Right kidney (tissue), 9 donors: ENCODE measurements at places on chromosomes 12 and 14.

DNA sequence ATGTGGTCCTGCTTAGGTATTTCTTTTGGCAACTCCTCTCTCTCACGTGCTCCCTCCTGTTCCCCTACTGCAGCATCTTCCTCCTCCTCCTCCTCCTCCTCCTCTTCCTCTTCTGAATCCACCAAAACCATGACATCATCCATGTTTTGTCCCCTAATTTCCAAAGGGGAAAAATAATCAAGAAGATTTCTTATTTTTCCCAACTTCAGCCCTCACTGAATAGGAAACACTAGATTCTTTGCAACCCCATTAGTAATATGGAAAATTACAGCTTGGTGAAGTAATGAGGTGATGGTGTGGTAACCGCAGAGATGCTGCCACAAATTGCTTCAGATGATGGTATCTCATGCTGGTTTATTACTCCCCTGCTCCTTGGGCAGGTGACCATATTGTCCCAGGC, 7.5 kb upstream of the WSB2 start:
- DNase-seq = no peak

DNA sequence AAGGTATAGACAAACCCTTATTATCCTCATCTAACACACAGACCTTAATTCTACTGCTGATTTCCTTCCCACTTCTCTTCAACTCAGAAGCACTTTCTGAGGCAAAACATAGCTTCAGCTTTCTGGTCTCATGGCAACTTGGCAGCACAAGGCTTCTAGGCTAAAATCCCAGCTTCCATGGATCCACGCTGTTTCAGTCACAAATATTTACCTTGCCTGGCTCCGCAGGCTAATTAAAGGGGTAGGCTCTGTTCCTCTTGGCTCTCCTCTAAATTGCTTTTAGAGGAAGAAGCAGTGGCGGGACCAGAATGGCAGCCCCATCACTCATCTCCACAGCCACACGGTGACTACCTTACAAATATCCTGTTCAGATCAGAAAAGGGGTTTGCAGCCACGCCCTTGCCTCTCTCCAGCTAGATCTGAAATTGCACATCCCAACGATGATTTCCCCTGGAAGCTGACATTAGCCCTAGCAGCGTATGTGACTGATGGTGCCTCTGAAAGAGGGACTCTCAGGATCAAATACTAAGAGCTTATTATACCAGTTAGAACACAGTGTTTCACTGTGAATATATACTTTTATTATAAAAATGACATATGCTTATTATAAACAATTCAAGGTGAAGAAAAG, 221.5 kb upstream of the NUDT4 start:
- no peak for DNase-seq

DNA sequence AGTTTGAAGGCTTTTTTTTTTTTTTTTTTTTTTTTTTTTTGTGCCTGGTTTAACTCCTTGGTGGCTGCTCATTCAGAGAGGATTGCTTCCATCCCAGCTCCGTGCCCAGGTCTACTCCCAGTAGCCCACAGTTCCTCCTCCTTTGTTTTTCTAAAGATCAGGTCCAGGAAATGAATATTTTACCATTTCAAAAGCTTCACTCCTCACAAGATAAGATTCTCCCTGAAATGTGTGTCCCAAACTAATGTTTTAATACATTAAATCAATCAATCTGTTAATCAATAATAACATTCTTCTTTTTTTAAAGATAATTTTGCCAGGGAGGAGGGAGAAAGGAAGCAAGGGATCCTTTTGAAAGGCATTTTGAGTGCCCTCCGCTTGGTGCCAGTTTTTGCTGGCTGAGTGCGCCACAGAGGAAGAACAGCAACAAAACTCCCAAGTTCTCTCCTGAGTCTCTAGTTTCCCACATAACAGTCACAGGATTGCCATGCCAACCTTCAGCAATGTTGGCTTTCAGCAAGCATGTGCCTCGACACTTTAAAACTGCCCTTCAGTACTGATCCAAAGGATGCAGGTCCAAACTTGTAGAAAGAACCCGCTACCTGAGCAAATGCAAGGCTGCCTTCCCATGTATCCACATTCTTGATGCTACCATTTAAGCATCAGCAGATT, 99.2 kb downstream of the RMST start:
- DNase-seq = no peak

DNA sequence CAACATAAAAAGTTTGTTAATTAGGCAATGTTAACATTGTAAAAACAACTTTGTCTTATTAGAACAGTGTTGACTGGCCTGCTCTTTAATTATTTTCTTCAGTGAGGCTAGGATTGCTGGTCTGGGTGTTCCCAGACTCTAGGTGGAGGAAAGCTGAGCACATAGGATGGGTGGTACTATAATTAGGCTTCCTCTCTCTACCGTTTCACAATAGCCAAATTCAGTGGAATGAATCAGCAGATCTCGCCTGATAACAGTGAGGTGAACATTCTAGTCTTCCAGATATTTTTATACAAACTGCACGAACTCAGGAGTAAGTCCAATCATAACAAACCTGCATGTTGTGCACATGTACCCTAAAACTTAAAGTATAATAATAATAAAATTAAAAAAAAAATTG, 11.9 kb downstream of the PTGDR start:
- DNase-seq = no peak

- DNase-seq = no peak
Measured at GRCh38 chr12:92136026-92136730, 9.5 kb downstream of the BTG1 start.

- DNase-seq = peak; percentile 30
Measured at GRCh38 chr12:11553871-11554533, 95.5 kb upstream of the ETV6 start.

- no peak for DNase-seq
Measured at GRCh38 chr12:14264778-14265177, 100.7 kb upstream of the ATF7IP start.

- DNase-seq = no peak
Measured at GRCh38 chr14:26917086-26917485, 319.3 kb upstream of the NOVA1 start.

DNA sequence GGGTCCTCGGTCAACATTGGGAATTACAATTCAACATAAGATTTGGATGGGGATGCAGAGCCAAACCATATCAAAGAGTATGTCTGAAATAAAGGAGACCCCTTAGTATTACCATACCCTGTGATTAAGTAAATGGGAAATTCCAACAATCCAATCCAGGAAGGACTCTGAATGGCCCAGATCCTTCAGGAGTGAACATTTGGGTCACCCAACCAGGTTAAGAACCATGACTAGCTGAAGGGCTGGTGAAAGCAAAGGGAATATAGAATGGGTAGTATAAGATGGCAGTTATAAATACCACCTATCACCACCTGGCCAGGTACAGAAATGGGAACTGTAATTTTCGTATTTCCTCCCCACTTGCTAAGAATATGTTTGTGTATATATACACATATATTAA, 114.4 kb upstream of the CCDC196 start:
- DNase-seq = no peak

DNA sequence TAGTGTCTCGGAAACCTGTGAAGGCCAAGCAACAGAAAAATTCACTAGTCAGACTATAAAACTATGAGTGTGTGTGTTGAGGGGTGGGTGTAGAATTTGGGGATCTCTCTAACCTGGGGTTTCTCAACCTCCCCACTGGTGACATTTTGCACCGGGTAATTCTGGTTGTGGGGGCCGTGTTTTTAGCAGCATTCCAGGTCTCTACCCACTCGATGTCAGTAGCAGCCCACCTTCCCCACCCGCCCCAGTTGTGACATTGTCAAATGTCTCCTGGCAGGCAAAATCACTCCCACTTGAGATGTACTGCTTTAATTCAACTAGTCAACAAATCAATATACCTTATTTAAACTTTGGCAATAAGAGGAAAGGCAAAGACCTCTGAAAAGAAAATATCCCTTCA, 4.1 kb downstream of the GCN1 start:
- DNase-seq = no peak

DNA sequence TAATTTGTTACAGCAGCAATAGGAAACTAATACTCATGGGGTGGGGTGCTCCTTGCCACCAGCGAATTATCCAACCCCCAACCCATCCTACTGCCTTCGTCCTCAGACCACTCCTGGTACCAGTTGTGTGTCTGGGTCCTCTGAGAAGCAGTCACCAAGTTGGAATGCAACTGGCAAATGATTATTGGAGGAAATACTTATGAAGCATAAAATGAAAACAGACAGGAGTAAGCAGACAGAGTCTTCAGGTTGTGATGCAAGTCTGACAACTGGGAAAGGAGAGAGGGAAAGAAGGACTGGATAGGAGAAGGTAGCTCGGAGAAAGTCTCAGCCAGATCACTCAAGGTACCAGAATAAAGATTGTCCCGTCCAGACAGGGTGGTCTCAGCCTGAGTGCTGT, 181.1 kb upstream of the ARID2 start:
- no peak for DNase-seq

DNA sequence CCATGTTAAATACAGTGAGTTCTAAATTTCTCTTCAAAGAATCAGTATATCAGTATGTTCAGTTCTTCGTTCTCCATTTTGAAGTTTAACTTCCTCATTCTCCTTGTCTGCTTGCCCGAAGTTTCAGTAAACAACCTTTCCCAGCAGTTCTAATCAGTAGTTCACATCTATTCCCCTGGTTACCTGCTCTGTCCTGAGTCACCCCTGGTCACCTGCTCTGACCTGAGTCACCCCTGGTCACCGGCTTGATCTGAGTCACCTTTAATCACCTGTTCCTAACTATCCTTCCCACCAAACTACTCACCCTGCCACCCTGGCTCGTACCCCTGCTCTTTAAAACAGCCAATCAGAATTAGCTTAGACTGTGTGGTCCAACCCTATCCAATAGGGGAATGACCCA, 9.4 kb upstream of the OR10G3 start:
- DNase-seq = no peak

DNA sequence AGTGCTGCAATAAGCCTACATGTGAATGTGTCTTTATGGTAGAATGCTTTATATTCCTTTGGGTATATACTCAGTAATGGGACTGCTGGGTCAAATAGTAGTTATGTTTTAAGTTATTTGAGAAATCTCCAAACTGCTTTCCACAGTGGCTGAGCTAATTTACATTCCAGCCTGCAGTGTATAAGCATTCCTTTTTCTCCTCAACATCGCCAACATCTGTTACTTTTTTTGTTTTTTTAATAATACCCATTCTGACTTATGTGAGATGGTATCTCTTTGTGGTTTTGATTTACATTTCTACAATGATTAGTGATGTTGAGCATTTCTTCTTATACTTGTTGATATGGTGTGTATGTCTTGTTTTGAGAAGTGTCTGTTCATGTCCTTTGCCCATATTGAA, 1186.2 kb downstream of the BCL11B start:
- DNase-seq = no peak

DNA sequence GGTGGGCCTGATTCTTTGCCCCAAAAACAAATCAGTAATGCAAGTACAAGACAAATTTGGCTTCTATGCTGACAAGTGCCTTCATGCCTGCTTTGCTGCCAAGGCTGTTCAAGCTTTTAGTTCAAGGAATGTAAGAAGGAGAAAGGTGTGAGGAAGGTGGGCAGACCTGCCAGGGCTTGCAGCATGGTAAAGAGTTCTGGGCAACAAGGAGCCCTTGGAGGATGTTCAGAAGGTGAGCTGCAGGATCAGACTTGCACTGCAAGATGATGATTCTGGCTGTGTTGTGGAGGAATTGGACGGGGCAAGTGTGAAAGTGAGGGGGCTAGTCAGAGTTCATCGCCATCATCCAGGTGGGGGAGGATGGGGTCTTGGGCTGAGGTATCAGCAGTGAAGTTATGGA, 167.9 kb downstream of the NUAK1 start:
- DNase-seq = no peak

- no peak for DNase-seq
Measured at GRCh38 chr14:99703381-99703780, 19.3 kb downstream of the CYP46A1 start.

- peak; percentile 84 for DNase-seq
Measured at GRCh38 chr12:44876544-44877410, 662 bp upstream of the NELL2 start.

DNA sequence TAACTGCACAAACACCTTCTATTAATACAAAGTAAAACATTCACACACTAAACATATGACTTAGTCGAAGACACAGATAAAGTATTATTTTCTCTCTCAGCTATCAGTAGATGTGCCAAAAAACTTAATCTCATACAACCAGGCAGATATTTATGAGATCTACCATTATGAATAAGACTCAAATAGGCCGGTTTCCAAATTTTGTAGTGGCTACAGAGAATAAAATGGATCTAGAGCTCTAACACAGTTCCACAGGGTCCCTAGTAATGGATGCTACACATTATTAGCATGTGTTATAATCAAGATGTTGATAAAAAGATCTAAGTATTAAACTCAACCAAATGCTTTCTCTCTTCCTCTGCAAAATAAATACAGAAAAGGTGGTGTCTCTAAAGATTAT, 10.4 kb downstream of the SAV1 start:
- DNase-seq = no peak

GRCh38 chr12:60205500-60205899, 609.7 kb downstream of the SLC16A7 start:
- DNase-seq = no peak

- DNase-seq = no peak
Measured at GRCh38 chr14:99137001-99137700, 134.8 kb downstream of the BCL11B start.

GRCh38 chr14:73240816-73241480, 3.6 kb downstream of the PAPLN start:
- no peak for DNase-seq

- DNase-seq = no peak
Measured at GRCh38 chr12:27299102-27299501, 33.5 kb upstream of the BMAL2 start.

DNA sequence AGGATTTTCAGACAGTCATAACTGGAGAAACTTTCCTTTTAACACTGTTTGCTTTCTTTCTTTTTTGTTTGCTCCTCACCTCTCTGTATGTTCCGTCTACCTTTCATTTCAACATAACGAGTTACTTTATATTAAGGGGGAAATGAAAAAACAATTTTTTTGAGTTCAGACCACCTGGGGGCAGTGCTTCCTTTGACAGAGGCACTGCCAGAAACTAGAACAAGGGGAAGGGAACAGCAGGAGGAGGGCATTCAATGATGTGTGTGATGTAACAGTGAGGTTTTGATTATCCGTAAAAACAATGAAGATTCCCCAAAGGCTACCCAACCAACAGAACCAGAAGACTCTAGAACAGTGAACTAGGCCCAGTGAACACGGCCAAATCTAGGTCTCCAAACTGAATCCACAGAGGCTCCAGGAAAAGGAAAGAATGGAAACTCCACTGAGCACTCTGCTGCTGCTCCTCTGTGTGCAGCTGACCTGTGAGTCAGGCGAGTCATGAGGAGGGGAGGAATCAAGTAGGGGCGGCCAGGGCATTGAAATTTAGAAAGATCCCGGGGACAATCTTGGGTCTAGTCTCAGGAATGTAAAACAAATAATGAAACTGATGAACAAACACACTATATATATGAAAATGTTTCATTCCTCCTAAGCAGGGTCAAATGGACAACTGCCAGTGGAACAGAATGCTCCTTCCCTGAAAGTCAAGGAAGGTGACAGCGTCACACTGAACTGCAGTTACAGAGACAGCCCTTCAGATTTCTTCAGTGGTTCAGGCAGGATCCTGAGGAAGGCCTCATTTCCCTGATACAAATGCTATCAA, 323.5 kb downstream of the DAD1 start:
- DNase-seq = no peak
